T-helper 1 cell (primary cell): ENCODE measurements at places on chromosomes 11 and 22.

GRCh38 chr11:68262544-68262827 lies 9.3 kb downstream of the C11orf24 start:
- no peak for DNase-seq

- DNase-seq: peak; percentile 20
These were observed 94.3 kb upstream of the BMAL1 start for GRCh38 chr11:13183094-13183825.

DNA sequence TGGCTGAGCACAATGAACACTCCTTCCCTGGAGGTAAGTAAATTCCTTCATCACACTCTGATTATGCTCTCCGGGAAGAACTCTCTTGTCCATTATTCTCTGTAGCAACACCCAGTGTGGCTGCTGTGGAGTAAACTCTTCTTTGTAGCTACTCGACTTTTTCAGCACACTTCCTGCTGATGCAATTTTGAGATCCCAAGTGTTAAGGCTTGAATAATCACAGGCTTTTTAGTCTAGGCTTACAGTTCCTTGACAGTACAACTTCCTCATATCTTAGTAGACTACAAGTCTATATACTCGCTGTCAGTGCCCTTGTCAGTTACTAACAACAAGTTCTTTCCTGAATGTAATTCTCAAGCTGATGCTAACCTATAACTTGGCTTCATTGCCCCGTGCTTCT lies 301.8 kb upstream of the API5 start:
- DNase-seq: no peak

DNA sequence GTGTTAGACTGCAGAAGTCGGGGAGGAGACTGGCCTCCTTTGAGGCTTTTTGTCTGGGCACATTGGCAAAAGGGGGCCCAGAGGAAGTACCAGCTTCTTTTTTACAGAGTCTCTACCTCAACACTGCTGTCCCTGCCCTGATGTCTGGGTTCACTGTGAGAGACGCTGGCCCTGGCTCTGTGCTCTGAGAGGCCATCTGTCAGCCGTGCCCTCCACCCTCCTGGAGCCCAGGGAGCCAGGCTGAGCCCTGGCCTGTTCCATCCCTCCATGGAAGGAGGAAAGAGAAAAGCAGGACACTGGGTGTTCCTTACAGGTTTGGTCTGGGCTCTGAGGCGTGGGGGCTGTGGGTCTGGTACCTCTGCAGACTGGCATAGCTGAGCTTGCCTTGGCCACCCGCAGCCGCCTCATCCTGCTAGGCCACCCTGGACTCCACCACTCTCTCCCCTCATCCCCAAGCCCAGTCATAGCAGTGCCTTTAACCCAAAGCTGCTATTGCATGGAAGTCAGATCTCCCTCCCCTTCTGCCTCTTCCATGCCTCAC lies 105.5 kb upstream of the PARVA start:
- no peak for DNase-seq

- DNase-seq: no peak
These were observed 23.7 kb upstream of the ARFGAP3 start for GRCh38 chr22:42880815-42881214.

GRCh38 chr11:35337914-35338305 lies 81.4 kb downstream of the SLC1A2 start:
- DNase-seq: no peak

DNA sequence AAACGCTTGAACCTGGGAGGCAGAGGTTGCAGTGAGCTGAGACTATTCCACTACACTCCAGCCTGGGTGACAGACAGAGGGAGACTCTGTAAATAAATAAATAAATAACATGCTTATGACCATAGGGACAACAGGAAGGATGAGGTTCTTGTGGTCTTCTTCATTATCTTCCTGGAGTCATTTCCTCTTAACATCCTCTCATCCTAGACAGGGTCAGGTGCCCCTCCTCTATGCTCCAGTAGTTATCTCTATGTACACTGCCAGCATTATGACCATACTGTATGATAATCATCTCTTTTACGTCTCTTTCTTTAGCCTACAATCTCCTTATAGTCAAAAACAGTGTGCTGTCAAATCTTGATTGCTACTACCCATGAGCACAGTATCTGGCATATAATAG lies 17.7 kb downstream of the RAB30 start:
- no peak for DNase-seq

- DNase-seq: no peak
These were observed 23.8 kb downstream of the LMO2 start for GRCh38 chr11:33867996-33868646.

DNA sequence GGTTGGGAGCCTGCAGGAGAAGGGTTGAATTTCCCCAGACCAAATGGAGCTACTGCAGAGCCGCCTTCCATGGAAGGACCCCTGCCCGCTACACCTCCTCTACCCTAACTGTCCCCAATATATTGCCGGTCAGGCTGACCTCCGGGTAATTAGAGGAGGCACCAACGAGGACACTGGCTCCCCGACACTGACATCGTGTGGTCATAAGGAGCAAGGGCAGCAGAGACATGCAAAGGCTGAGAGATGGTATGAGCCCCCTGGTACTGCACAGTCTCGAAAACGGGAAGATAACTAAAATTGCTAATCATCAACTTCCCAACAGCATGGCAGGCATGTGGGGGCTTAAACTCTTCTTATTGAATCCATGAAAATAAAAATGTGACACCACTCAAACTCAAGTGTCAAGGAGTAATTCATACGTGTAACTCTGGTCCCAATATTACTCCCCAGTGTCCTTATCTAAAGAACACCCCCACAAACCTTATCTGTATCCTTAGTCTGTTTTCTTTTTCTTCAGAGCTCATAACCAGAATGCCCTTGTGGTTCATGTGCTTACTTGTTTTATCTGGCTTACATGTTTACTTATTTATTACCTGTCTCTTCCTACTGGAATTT lies 4.4 kb downstream of the CAVIN3 start:
- DNase-seq: peak; percentile 14

- DNase-seq: no peak
These were observed 258.5 kb downstream of the LUZP2 start for GRCh38 chr11:24755260-24755839.

DNA sequence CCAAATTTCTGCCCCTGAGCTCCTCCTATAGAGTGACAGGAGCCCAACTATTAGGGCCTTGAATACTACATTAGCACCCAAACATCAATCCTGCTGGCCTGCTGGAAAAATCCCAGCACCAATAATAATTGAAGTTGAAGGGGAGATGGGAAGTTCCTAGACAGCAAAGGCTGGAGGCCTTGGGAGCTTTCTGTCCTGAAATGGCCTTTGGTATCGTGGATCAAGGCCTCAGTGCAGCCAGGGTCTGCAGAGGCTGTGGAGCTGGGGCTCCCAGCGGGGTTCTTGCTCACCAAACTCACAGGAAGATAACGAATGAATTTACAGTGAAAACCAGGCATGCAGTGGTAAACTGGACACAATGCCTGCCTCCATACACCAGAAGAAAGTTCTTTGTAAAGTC lies 9.2 kb upstream of the MICALL1 start:
- no peak for DNase-seq

DNA sequence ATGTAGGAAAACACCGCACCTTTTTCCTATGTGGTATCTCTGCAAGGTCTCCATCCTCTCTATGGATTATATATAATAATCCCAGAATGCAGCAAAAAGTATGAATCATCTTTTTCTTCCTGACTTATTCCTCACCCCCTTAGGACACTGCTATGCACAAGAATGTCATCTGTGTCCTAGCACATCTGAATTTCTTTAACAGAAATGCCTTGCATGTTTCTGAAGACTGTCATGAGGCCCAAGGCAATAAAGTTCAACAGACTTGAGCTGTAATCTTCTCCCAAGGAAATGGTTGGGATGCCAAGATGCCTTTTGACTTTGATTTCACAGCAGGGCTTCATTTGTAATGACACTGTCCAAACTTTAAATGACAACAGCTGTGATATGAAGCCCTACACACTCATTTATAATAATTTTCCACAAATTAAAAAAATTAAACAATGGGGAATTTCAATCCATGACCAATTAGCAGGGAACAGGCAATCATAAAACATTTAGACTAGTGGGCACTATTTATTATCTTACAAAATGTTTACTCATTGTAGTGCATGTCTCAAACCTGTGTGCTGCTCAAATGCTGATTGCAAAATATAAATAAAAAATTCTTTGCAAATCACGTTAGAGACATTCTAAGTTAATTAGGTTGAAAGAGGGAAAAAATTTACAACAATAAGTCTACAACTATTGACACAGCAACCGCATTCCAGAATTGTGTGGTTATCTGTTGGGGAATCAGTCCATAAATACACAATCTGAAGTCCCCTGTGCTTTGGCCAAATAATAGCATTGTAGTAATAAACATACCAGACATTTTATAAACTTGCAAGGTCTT lies 242.3 kb downstream of the SWAP70 start:
- no peak for DNase-seq

DNA sequence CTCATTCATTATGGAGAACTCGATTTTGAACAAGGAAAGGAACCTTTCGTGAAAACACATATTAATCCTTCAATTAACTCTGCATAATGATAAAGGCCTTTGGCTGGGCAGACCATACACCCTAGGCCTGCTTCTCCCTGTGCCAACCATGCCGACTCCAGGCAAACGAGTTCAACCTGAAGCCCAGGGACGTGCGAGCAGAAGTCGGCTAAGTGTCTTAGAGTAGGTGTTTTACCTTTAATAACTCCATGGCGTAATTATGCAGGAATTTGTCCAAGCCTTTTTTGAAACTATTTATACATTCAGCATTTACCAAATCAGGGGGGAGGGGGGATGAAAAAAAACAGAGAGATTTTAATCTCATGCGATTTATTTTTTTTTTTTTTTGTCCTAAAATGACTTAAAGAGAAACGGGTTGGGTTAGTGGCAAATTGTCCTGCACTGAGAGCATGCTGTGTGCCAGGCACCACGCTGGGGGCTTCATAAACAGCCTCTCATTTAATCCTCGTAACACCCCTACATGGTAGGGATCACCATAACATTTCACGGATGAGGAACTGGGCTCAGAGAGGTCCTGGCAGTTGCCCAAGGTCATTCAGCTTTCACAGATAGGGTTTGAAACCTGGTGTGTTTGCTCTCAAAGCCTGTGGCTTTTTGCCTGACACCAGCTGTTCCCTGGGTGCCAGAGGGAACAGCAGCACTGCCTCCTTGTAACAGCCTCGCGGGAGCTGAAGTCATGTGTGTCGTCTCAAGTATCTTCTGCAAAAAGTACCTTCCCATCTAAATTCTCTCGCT lies 423.9 kb downstream of the MN1 start:
- DNase-seq: no peak

DNA sequence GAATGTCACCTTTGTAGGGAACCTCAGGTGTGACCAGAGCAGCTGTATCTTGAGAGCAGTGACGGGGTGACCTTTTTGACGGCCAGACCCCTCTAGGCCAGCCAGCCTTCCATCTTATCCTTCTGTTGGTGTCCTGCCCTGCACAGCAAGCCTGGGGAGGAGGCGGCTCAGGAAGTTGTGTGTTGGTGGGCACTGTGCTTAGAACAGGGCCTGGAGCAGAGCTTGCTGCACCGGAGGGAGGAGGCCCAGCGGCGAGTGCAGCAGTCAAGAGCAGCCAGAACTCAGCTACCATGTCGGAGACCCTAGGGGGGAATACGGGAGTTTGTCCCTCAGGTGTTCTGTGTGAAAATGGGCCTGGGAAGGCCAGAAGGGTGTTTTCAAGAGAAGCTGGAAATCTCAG lies 129.4 kb downstream of the OSBP2 start:
- DNase-seq: no peak

DNA sequence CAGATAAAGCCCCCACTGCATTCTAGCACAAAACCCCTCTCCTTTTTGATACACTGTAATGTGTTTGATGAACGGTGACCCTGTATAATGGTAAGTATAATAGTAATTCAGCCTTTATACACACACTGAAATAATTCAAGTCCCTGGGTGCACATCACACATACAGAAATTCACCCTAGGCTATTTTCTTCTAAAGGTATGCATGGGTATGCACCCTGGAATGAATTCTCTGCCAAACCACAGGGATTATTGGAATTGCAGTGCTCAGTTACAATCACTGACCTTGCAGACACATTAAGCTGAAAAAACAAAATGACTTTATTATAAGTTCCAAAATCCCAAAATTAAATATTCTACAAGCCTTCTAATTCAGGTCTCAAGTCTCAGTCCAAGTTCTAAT lies 245.9 kb upstream of the FAT3 start:
- DNase-seq: no peak

DNA sequence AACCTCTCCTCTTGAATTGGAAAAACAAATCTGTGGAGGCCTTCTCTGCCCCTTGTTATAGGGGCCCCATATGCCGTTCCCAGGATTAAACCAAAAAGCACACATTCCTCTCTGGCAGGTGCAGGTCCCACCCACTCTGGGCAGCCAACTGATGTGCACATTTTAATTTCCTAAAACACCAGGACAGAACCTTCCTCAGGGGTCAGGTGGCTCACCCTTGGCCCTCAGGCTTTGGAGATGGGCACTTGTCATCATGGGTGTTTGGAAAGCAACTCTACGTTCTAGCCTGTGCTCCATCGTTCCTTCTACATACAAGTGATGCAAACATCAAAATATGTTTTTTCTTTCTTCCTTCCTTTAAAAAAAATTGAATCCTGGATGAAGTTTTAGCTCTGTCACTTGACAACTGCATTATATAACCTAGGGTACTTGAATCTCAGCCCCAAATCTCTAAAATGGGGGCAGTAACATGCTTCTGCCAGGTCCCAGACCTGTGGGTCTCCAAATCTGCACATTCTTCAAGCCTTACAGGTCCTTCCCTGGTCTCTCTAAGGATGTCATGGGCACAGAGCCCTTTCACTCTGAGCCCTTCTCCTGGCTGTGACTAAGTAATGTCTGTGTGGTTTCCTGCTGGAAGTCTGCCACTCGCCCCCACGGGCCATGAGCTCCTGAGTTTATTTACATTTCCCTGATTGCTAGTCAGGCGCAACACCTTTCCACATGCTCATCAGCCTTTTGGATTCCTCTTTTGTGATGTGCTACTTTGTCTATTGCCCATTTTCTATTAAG lies 43.8 kb downstream of the KCNQ1OT1 start:
- DNase-seq: no peak

- no peak for DNase-seq
These were observed 1.3 kb downstream of the ARHGEF12 start for GRCh38 chr11:120337355-120338106.

GRCh38 chr11:43681401-43681942 lies 934 bp downstream of the HSD17B12 start:
- no peak for DNase-seq

DNA sequence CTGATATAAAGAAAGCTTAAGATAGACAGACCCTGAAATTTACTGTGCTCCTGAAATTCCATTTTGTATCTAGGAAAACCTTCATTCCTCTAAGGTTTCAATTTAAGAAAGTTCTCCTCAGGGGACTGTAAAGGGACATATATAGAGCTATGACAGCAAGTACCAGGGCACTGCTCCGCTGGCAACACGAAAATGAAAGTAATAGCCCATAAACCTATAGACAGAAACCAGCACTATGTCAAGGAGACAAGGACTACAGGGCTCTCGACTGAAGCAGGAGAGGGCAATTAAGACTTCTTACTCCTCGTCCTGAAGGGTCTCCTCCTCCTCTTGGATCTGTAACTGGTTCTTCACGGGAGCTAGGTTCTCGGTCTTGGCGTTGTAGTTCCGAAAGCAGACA lies 6.9 kb downstream of the FEZ1 start:
- DNase-seq: no peak

DNA sequence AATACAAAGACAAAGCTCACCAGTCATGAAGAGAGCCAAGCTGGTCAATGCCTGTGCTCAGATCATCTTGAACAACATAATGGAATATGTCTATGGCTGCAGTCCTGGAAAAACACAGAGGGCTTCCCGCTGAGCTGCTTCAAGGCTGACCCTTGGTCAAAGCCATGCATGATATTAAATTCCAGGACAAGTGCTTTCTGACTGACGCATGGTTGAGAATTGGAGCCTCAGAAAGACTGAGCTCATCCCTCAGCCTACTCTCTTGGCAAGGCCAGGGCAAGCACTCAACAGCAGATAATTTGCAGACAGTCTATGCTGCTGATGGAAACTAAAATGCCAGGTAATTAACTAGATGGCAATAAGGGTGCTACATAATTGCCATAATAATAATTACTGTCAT lies 89.2 kb downstream of the GALNT18 start:
- no peak for DNase-seq
